ENCODE measurements at places on chromosomes 5 and 9.
A peak's percentile ranks its signal among the peaks of the same experiment; 100 is the strongest.

DNA sequence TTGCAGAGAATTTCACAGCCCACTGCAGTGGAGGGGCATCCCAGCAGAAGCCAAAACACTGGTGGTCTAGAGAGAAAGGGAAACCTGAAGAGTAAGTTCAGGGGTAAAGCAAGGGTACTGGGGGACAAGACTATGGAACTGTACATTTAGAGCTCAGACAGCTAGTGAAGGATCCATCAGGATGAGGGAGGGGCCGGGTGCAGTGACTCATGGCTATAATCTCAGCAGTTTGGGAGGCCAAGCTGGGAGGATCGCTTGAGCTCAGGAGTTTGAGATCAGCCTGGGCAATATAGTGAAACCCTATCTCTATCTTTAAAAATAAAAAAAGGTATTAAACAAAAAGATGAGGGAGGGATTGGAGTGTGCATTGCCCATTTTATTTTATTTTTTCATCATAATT is 7.8 kb upstream of the ANKH start:
- DNase-seq, result no peak

- DNase-seq, result no peak
Measured at GRCh38 chr5:71456362-71456743, 902 bp downstream of the BDP1 start.

GRCh38 chr9:98861781-98862504 is 54.5 kb downstream of the GALNT12 start:
- DNase-seq, result peak; percentile 100

DNA sequence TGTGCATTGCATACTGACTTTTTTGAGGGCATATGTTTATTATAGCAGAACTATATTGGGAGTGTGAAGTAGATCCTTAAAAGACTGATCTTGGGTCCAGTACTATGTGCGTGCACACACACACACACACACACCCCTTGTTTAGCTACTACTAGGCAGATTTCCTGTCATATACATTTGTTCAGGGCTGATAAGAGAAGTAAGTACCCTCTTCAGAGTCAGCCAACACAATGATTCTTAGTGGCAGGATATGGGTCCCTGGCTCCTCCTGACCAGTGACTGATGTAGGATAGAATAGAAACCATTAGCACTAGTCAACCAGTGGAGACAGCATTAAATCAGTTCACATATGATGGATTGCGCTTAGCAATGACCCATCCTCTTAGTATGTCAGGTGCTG is 76.2 kb upstream of the MIER3 start:
- no peak for DNase-seq

DNA sequence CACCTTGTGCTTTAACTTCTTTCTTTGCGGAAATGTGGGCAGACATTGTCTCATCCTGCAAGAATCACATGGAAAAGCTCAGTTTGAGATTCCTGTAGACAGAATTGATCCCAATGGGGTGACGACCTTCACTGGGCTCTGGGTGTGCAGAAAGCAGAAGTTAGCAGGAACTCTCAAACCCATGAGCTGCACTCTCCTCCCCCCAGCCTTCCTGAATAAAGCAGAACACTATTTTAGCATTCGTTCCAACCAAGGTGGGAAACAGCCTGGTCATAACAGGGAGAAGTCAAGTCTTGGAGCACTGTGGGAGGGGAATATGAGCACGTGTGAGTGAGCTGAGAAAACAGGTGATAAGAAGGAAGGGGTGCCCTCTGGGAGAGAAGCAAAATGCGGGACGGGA is 87.4 kb upstream of the FER start:
- DNase-seq, result no peak

- no peak for DNase-seq
Measured at GRCh38 chr9:98821831-98822230, 14.4 kb downstream of the GALNT12 start.

- DNase-seq, result no peak
Measured at GRCh38 chr9:136526625-136527066, 19.2 kb downstream of the NOTCH1 start.

- peak; percentile 89 for DNase-seq
Measured at GRCh38 chr9:91419222-91420191, 4.1 kb downstream of the NFIL3 start.

- DNase-seq, result no peak
Measured at GRCh38 chr5:34842554-34842953, 3.6 kb downstream of the TTC23L start.

GRCh38 chr9:135473972-135474543 is 5.5 kb upstream of the PPP1R26 start:
- DNase-seq, result no peak

GRCh38 chr9:95570150-95570549 is 53.4 kb upstream of the PTCH1 start:
- DNase-seq, result peak; percentile 2

Measured in BJ (cell line).